ENCODE measurements at places on chromosomes 7 and 10.

GRCh38 chr10:121183236-121183635 lies 332.1 kb downstream of the WDR11 start:
- no peak for DNase-seq

GRCh38 chr7:24932815-24933214 lies 47.2 kb downstream of the OSBPL3 start:
- DNase-seq = no peak

DNA sequence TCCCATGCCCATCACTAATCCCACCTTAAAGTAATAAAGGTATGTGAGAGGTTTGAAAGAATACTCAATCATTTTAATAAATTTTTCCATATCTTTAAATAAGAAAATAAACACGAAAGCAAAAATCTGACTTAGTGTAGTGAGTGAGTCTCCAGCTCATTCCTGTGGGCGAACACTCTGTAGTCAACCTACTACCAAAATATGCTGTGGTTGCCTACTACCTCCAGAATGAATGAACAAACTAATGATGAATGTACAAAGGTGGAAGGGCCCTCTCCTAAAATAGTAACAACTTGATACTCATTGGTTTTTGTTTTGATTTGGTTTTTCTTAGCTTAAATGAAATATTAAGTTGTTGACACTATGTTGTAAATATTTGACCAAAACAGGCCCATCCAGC lies 195.5 kb upstream of the HPS1 start:
- no peak for DNase-seq

DNA sequence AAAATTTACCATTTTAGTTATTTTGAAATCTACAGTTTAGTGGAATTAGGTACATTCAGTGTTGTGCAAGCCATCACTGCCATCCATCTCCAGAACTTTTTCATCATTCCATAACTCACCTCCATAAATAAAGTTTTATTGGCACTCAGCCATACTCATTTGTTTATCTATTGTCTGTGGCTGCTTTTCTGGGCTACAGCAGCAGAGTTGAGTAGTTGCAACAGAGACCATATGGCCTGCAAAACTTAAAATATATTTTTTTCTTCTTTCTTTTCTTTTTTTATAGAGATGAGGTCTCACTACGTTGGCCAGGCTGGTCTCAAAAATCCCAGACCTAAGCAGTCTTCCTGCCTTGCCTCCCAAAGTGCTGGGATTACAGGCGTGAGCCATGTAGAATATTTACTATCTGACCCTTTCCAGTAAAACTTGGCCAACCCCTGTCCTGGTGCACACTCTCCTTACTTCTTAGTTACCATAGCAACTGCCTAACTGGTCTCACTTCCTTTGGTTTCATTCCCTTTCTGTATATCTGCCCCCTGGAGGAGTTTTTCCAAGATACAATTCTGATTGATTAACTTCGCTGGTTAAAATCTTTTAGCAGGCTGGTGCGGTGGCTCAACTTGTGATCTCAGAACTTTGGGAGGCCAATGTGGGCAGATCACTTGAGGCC lies 133.2 kb downstream of the CUX1 start:
- DNase-seq = no peak

DNA sequence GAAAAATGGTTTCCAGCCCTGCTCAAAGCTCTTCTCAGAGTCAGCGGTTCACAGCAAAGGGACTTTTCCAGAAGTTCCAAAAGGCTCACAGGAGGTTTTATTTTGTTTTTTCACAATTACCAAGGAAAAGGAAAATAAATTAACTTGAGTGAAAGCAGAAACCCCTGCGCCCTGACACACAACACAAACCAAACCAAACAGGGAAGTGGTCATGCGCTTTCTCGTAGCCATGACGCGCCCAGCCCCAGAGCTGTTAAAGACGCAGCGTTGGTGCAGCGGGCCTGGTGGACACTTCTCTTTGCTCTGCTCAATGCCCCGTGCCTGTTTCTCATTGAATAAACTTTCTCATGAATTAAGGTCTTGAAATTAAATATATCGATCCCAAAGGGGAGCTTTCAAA lies 134.4 kb upstream of the LYZL2 start:
- DNase-seq = no peak

- DNase-seq = no peak
Measured at GRCh38 chr7:134948736-134949135, 37.6 kb upstream of the AGBL3 start.

- no peak for DNase-seq
Measured at GRCh38 chr10:28774051-28774995, 97.0 kb downstream of the BAMBI start.

GRCh38 chr7:140639366-140640053 lies 1.1 kb downstream of the DENND2A start:
- DNase-seq = no peak

DNA sequence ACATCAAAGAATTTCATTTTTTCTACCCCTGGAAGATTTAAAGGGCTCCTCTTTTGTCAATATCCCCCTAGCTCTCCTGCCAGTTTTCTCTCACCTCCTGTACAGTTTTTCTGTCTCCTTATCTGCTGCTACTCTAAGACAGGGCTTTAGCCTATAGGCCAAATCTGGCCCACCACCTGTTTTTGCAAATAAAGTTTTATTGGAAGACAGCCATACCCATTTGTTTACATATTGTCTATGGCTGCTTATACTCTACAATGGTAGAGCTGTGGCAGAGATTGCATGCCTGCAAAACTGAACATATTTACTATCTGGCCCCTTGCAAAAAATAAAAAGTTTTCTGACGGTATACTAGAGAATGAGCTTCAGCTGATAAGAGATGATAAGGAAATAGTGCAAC lies 37.4 kb upstream of the GARS1 start:
- DNase-seq = no peak

DNA sequence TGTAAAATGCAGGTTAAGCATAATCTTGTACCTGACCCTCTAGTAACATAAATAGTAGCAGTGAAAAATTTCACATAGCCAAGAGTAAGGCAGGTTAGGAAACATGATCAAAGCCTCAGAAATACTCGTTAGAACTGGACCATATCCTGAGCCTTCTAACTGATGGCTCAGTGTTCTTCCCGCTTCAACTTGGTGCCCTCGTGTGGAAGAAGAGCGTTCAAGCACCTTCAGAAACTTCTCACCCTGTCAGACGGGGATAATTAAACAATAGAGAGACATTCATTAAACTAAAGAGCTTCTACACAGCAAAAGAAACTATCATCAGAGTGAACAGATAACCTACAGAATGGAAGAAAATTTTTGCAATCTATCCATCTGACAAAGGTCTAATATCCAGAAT lies 124.5 kb downstream of the MYOF start:
- no peak for DNase-seq

DNA sequence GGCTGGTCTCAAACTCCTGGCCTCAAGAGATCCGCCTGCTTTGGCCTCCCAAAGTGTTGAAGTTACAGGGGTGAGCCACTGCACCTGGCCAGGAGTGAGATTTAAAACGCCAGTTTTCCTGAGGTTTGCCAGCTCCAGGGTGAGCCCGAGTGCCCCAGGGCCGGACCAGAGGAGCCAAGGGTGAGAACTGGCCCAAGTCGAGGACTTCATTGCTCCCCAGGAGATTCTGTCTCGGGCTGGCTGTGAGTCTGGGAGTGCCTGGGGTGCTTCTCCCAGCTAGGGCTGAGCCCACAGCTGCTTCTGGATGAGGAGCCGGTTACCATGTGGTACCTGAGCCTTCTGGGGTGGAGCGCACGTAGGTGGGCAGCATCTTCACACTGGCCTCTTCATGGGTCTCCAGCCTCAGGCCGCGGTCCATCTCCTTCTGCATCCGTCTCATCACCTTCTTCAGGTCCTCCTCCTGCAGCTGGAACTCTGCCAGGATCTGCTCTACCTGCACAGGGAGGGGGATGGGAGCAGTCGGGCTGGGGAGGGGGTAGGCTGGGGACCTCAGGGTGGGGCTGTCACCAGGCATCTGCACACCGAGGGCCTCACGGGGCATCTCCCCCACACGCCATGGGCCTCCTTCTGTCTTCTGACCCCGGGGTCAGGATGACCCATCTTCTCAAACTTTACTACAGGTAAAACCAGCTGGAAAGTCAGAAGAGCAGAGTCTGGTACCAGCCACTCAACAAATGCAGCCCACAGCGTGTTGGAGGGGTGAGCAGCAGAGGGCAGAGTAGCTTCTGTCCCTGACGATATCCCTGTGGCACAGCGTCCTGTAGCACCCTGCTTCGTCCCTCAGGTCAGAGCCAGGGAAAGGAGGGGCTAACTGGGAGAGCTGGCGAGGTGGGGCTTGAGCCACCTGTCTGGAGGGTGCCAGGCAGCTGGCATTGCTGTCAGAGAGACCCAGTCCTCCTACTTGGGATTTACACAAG lies 12.1 kb upstream of the MYL7 start:
- no peak for DNase-seq

DNA sequence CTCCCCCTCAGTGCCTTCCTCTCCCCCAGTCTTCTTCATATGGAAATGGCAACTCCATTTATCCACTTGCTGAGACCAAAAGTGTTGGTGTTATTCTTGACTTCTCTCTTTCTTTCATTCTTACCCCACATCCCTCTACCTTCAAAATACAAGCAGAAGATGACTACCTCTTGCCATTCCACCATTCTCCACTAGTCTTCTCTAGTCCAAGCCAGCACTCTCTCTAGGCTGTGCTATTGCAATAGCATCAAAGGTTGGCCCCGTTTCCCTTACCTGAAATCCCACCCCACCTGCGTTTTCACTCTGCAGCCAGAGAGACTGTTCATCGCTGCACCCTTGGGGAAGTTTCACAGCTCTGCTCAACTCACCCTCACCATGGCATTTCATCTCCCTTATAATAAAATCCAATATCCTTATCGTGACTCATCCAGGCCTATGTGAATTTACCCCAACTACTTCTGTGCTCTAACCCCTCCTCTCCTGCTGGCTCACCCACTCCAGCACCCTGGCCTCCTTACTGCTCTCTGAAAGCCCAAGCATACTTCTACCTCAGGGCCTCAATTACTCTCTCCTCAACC lies 109.1 kb downstream of the LSM5 start:
- DNase-seq = no peak

DNA sequence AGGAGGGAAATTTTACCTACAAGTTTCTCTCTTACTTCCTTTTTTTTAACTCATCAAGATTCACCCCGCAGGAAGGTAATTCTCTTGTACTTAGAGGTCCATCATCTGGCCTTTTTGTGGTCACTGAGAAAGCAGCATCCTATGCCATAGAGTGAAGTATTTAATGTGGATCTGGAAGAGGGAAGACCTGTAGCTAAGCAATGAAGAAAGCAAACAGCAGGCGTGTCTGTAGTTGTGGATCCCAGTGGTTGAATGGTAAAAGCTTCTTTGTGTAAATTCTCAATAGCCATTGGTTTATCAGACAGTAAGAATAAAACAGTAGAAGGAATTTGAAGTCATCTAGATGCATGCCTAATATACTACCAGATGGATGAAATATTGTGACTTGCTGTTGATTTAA lies 196.4 kb downstream of the ANKRD7 start:
- no peak for DNase-seq

GRCh38 chr10:100024748-100025147 lies 15.0 kb upstream of the DNMBP start:
- no peak for DNase-seq

- no peak for DNase-seq
Measured at GRCh38 chr10:74640134-74640921, 186.1 kb upstream of the KAT6B start.

- no peak for DNase-seq
Measured at GRCh38 chr10:65415318-65415717, 1510.5 kb upstream of the LRRTM3 start.

- no peak for DNase-seq
Measured at GRCh38 chr10:49187044-49187484, 1.1 kb downstream of the TMEM273 start.

- DNase-seq = no peak
Measured at GRCh38 chr7:154743206-154743605, 259.7 kb downstream of the PAXIP1 start.

GRCh38 chr10:48748573-48748972 lies 63.9 kb downstream of the WDFY4 start:
- no peak for DNase-seq

DNA sequence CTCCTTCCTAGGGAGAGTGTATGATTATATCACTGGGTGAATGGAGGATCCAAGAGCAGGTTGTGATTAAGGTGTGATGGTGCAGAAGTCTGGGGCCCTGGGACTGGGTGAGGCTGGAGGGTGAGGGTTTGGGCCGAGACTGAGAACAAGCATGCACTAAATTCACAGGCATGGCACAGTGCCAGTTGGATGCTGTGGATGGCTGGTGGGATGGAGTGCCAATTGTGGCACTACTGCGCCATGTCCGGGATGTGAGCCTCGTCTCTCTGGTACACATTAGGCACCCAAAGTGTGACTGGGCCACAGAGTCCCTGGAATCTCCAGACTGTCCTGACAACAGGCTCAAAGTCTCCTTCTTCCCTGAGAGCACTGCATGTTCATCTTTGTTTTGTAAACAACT lies 208.1 kb downstream of the EMX2 start:
- no peak for DNase-seq

DNA sequence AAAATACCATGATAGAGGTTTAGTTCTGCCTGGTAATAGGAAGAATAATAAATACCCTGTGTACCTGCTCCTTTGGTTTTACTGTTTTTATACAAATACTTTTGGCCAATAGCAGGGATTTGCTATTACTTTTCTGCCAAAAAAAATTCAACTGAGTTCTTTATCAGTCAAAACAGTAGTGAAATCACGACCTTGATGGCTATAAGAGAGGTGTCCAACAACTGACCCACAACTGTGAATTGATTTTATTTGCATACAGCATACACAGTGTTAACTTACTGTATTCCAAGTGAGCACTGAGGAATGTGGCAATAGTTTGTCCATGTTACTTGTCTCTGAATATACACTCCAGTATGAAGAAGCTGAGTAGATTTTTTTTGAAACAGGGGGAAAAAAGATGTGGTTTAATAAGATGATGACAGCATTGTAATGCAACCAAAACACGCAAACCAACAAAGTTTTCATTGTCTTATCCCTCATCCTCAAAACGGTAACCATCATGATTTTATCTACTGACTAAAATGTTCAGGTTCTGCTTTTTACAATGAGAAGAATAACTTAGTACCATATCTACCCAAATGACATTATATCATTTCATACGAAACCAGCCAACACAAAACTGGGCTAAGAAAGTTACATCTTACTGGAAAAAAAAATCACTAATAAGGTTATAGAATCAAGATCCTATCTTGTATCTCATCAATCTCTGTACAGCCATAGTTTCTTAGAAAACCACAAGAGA lies 63.3 kb downstream of the GSAP start:
- no peak for DNase-seq

- no peak for DNase-seq
Measured at GRCh38 chr7:46723742-46724141, 802.7 kb upstream of the IGFBP3 start.

DNA sequence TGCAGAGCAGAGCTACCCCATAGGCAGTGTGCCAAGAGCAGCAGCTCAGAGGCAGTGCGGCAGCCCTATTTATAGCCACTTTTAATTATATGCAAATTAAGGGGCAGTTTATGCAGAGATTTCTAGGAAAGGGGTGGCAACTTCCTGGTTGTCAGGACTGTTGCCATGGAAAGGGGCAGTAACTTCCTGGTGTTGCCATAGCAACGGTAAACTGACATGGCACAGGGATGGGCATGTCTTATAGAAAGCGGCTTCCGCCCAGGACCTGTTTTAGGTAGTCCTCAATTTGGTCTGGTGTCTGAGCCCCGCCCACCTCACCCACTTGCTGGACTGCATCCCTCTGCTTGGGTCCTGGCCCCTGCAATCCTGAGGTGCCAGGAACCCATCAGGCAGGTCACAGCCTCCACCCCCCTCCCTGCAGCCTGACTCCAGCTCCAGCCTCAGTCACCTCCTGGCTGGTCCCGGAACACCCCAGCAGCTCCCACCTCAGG lies 115.8 kb downstream of the TMEM130 start:
- no peak for DNase-seq

- no peak for DNase-seq
Measured at GRCh38 chr7:1922071-1922869, 252.2 kb downstream of the ELFN1 start.

GRCh38 chr10:71383972-71384687 lies 12.6 kb upstream of the CDH23 start:
- no peak for DNase-seq
